Activated CD4-positive, alpha-beta memory T cell treated with anti-CD3 and anti-CD28 coated beads for 36 hours (primary cell): ENCODE measurements at places on chromosomes 3 and 15.

DNA sequence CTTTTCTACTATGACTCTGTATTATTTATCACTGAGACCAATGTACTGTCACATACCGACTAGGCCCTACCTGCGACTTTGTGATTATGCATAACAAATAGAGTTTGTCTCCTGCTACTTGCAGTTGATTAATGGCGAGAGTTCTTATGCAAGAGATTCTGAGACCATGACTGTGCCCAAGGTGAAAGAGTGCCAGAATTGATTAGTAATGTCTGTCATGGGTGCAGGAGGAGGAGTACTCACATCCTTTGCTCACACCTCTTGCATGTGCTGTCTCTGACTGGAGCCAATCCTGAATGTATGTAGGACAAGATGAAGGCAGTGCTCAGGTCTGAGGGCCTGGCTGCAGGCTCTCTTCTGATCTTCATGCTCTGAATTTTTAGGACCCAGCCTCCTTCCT, 260.7 kb downstream of the THSD4 start:
- DNase-seq: no peak
- no peak overlapping the region for H3K4me3 ChIP-seq
- no peak overlapping the region for H3K27ac ChIP-seq
- peaks cover 30% of the 10 kb centered on the region for H3K4me1 ChIP-seq

DNA sequence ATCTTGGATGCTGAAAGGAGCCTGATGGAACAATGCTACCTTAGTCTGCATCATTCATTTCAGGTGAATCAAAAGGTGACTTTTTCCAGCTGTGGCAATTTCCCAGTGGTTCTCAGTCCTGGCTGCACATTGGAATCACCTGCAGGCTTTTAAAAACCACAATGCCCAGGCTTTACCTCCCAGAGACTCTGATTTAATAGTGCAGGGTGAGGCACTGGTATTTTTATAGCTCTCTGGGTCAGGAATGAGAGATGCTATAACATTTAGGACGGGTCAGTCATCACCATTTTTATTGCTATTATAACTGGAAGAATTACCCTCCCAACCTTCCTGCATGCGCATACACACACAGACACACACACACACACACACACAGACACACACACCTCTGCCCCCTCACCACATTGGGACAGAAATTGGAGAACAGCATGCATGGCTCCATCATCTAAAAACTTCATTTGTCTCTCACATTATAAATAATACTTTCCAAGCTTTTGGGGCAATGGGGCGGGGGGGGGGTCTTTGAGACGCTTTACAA, 41.1 kb downstream of the LARP6 start:
- no peaks in the 10 kb centered on the region for H3K4me1 ChIP-seq
- no peak for DNase-seq
- H3K27me3 ChIP-seq: peaks cover 2% of the 10 kb centered on the region
- H3K27ac ChIP-seq: no peak overlapping the region

- no peak overlapping the region for H3K27ac ChIP-seq
- peaks cover 13% of the 10 kb centered on the region for H3K27me3 ChIP-seq
- no peaks in the 10 kb centered on the region for H3K36me3 ChIP-seq
- no peak overlapping the region for H3K4me3 ChIP-seq
- DNase-seq: no peak
- no peaks in the 10 kb centered on the region for H3K4me1 ChIP-seq
These were observed 40.9 kb downstream of the TRPM1 start for GRCh38 chr15:31060429-31061140.

- no peak overlapping the region for H3K27ac ChIP-seq
- no peaks in the 10 kb centered on the region for H3K27me3 ChIP-seq
- no peak for DNase-seq
- H3K4me3 ChIP-seq: no peak overlapping the region
These were observed 156.4 kb upstream of the AZI2 start for GRCh38 chr3:28504976-28505375.

GRCh38 chr3:179229177-179229576, 21.7 kb downstream of the KCNMB3 start:
- no peaks in the 10 kb centered on the region for H3K4me1 ChIP-seq
- no peak overlapping the region for H3K27ac ChIP-seq
- H3K27me3 ChIP-seq: no peaks in the 10 kb centered on the region
- H3K36me3 ChIP-seq: peaks cover 27% of the 10 kb centered on the region
- DNase-seq: no peak
- no peak overlapping the region for H3K4me3 ChIP-seq

DNA sequence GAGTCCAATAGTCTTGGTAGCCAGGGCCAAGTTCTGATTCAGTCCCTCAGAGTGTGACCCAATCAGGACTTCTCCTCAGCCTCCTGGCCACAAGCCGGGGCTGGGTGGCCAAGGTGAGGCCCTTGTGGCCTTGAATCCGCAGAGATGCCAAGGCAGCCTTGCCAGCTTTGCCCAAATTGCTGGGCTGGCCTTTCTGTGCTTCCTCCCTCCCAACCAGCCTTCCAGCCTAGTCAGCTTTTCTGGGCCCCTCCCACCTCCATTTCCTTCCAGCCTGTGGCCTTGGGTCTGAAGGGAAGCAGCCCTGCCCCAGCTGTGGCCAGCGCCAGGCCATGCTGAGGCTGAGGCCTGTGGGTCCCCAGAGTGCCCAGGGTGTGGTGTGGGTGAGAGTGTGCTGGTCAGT, 34.3 kb upstream of the ANKDD1A start:
- no peaks in the 10 kb centered on the region for H3K27me3 ChIP-seq
- H3K36me3 ChIP-seq: no peaks in the 10 kb centered on the region
- peaks cover 33% of the 10 kb centered on the region for H3K4me1 ChIP-seq
- H3K27ac ChIP-seq: no peak overlapping the region

- DNase-seq: no peak
- no peaks in the 10 kb centered on the region for H3K36me3 ChIP-seq
- H3K27ac ChIP-seq: no peak overlapping the region
- peaks cover 2% of the 10 kb centered on the region for H3K27me3 ChIP-seq
- no peak overlapping the region for H3K4me3 ChIP-seq
- no peaks in the 10 kb centered on the region for H3K4me1 ChIP-seq
These were observed 71.7 kb upstream of the TTC14 start for GRCh38 chr3:180530276-180530675.

GRCh38 chr3:39065197-39065596, 13.4 kb downstream of the WDR48 start:
- no peak overlapping the region for H3K4me3 ChIP-seq
- peak; percentile 55 for DNase-seq
- H3K4me1 ChIP-seq: peaks cover 27% of the 10 kb centered on the region
- H3K27ac ChIP-seq: peak overlapping the region; percentile 25
- no peaks in the 10 kb centered on the region for H3K27me3 ChIP-seq

DNA sequence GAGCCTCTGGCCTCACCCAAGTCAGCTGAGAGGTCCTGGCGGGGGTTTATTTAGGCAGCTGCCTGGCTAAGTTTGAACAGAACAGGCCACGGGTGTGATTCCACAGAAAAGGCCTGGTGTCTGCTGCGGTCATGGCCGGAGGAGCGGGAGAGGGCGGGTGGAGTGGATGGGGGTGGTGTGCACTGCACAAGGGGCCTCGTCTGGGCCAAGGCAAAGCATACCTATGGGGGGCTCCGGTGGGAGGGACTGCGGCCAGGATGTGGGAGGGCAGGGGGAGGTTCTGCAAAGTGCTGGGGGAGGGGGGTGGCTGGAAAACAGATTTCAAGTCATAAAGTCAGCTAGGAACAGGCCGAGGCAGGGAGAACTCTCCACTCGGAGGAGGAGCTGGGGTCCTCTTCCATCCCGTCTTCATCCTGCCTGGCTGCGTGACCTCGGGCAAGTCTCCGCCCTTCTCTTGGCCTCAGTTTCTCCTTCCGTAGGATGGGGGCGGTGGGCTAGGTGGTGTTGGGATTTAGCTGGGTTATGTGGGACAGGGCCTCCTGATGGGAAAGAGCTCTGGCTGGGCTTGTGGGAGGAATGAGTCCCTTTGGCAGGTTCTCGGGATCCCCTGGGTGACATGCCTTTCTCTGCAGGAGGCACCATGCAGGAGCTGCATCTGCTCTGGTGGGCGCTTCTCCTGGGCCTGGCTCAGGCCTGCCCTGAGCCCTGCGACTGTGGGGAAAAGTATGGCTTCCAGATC, 878 bp downstream of the ISLR start:
- H3K36me3 ChIP-seq: no peaks in the 10 kb centered on the region
- H3K4me3 ChIP-seq: no peak overlapping the region
- no peak overlapping the region for H3K27ac ChIP-seq
- peaks cover 4% of the 10 kb centered on the region for H3K27me3 ChIP-seq
- no peaks in the 10 kb centered on the region for H3K4me1 ChIP-seq

DNA sequence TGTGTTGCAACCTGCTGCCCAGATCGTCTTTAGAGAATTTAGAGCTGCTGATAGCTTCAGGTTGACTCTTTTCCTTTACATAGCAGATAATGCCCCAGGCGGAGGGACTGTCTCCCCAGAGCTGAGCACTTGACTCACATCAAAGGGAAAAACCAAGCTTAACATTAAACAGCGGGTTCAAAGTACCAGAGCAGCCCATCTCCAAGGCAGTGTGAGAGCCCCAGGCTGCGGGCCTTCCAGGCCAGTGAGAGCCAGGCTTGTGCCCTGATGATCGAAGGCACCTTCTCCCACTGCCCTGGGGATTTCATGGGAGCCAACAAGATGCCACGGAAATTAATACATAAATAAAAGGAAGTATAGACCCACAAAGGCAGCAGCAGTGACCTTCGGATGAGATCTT, 275.6 kb downstream of the XXYLT1 start:
- H3K4me1 ChIP-seq: no peaks in the 10 kb centered on the region
- peaks cover 11% of the 10 kb centered on the region for H3K27me3 ChIP-seq
- no peak for DNase-seq
- no peak overlapping the region for H3K4me3 ChIP-seq
- no peak overlapping the region for H3K27ac ChIP-seq
- H3K36me3 ChIP-seq: no peaks in the 10 kb centered on the region

DNA sequence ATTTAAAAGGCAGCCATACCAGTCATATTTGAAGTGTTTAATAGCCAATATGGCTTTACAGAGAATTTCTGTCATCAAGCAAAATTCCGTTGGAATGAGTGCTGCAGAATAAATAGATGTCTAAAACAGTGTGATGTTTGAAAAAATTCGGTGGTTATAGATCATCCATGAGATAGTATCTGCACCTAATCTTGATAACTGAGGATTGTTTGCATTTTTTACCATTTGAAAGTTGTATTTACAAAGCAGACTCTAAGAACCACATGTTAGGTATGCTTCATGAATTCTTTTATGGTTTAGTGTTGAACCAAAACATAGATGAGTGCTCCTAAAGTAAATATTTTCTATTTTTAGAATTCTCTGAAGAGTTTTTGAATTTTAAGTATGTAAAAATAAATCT, 476.1 kb downstream of the NAALADL2 start:
- H3K27ac ChIP-seq: no peak overlapping the region
- no peaks in the 10 kb centered on the region for H3K36me3 ChIP-seq
- no peak overlapping the region for H3K4me3 ChIP-seq
- no peaks in the 10 kb centered on the region for H3K27me3 ChIP-seq
- no peak for DNase-seq
- no peaks in the 10 kb centered on the region for H3K4me1 ChIP-seq

DNA sequence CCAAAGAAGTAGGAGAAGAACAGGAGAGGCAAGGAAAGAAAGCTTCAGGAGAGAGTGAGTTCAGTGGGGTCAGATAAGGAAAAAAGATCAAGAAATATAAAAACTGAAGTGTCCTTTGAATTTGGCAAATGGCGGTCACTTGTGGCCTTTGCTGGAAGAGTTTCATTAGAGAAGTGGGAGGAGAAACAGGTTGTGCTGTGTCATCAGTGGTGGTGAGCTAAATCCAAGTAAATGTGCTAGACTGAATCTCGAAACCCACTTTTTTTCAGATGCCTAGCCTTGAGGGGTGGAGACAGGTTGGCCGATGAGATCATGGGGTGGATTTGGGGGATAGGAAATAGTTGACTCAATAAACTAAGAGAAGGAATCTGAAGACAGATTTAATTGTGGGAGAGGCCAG, 43.7 kb downstream of the CHRD start:
- H3K36me3 ChIP-seq: no peaks in the 10 kb centered on the region
- H3K4me1 ChIP-seq: no peaks in the 10 kb centered on the region
- DNase-seq: no peak
- H3K27ac ChIP-seq: no peak overlapping the region
- peaks cover 3% of the 10 kb centered on the region for H3K27me3 ChIP-seq

GRCh38 chr3:10888518-10889090, 72.6 kb downstream of the SLC6A11 start:
- no peaks in the 10 kb centered on the region for H3K36me3 ChIP-seq
- no peak overlapping the region for H3K27ac ChIP-seq
- no peaks in the 10 kb centered on the region for H3K4me1 ChIP-seq
- no peak overlapping the region for H3K4me3 ChIP-seq

- H3K27ac ChIP-seq: no peak overlapping the region
- H3K36me3 ChIP-seq: no peaks in the 10 kb centered on the region
- DNase-seq: no peak
- no peaks in the 10 kb centered on the region for H3K27me3 ChIP-seq
- H3K4me3 ChIP-seq: no peak overlapping the region
These were observed 178.0 kb downstream of the NSMCE3 start for GRCh38 chr15:29091666-29092065.

- no peak overlapping the region for H3K4me3 ChIP-seq
- DNase-seq: no peak
- H3K4me1 ChIP-seq: no peaks in the 10 kb centered on the region
- no peak overlapping the region for H3K27ac ChIP-seq
- no peaks in the 10 kb centered on the region for H3K27me3 ChIP-seq
These were observed 188.9 kb downstream of the TLE3 start for GRCh38 chr15:69908590-69909420.

- no peaks in the 10 kb centered on the region for H3K36me3 ChIP-seq
- H3K4me3 ChIP-seq: no peak overlapping the region
- no peak overlapping the region for H3K27ac ChIP-seq
- no peaks in the 10 kb centered on the region for H3K4me1 ChIP-seq
- no peaks in the 10 kb centered on the region for H3K27me3 ChIP-seq
These were observed 110.2 kb upstream of the ARHGEF26 start for GRCh38 chr3:154011036-154011435.

DNA sequence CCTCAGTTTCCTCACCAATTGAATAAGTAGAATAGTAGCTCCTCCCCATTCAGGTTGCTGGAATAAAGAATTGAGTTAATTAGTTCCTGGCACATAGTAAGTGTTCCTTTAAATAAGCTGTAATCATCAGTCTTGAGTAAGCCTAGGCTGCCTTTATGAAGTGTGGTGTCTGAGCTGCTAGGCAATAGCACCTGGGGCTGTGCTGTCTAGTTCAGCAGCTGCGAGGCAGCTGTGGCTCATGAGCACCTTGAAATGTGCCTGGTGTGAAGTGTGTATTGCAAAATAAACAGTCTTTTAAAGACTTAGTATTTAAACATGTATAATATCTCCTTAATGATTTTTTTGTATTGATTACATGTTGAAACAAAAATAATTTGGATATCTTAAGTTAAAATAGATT, 77.6 kb downstream of the TOP2B start:
- H3K27me3 ChIP-seq: no peaks in the 10 kb centered on the region
- H3K27ac ChIP-seq: no peak overlapping the region
- H3K4me3 ChIP-seq: no peak overlapping the region
